Glutamatergic neuron (in vitro differentiated cells): ENCODE measurements at places on chromosomes 6 and 20. TPM values are rescaled to one million over a fixed set of nuclear protein-coding genes. Genes with fewer than 3 reads are reported as not detected.

SEMG1 gene
- not detected for total RNA-seq

PBOV1 gene
- not detected for total RNA-seq

LY6G6C gene
- 1.8 TPM for total RNA-seq

PRPH2 gene
- not detected for total RNA-seq

DNA sequence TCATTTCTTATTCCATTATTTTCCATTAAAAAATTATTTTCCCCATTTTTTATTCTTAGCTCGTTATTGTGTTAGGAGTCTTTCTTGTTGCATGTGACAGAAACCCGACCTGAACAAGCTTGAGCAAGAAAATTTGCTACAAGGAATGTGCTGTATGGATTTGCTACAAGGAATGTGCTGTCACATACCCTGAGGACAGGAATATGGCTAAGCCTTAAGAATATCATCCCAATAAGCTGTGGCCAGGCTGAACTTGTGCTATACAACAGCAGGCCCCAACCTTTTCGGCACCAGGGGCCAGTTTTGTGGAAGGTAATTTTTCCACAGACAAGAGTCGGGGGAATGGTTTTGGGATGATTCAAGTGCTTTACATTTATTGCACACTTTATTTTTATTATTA, 114.0 kb downstream of the TRMT11 start:
- no peak overlapping the region for H3K4me3 ChIP-seq
- no peak overlapping the region for H3K27ac ChIP-seq
- no peaks in the 10 kb centered on the region for H3K36me3 ChIP-seq
- no peak for DNase-seq

DNA sequence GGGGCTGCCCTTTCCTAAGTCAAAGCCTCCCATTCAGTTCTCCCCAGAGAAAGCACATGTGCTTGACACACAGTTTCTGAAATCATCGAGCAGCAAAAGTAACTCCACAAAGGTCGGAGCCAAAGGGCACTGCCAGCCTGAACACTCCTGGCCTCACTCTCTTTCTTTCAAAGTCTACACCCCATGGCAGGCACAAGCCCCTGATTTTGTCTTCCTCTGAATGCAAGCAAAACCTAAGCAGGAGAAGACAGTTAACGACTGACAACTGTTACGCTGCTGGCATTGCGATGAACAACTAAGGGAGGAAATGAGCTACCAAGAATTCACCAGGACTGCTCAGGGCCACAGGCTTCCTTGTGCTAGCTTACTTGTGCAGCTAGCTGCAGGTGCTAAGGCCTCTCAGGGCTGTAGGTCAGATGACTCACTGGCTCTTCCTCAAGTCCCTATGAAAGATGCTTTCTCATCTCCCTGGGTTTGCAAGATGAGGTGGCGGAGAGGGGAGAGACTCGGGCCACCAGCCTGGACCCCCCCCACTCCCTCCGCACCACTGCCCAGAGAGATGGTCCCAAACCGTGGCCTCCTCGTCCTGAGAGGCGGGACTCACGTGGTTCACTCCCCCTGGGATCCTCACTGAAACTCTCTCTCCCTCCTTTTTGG, 208.2 kb downstream of the DLL1 start:
- DNase-seq: no peak
- peak overlapping the region; percentile 61 for H3K4me3 ChIP-seq
- H3K27me3 ChIP-seq: peaks cover 19% of the 10 kb centered on the region
- peaks cover 12% of the 10 kb centered on the region for H3K36me3 ChIP-seq

GRCh38 chr6:154292066-154292465, 64.5 kb downstream of the IPCEF1 start:
- H3K4me3 ChIP-seq: no peak overlapping the region
- H3K4me1 ChIP-seq: no peaks in the 10 kb centered on the region
- no peak overlapping the region for H3K27ac ChIP-seq
- H3K36me3 ChIP-seq: no peaks in the 10 kb centered on the region
- H3K27me3 ChIP-seq: no peaks in the 10 kb centered on the region

GRCh38 chr6:15628499-15629131, 34.2 kb downstream of the DTNBP1 start:
- H3K36me3 ChIP-seq: no peaks in the 10 kb centered on the region
- H3K4me1 ChIP-seq: peaks cover 19% of the 10 kb centered on the region
- no peak overlapping the region for H3K27ac ChIP-seq
- no peak overlapping the region for H3K4me3 ChIP-seq
- no peak for DNase-seq

- H3K27ac ChIP-seq: no peak overlapping the region
- H3K4me3 ChIP-seq: no peak overlapping the region
- peaks cover 12% of the 10 kb centered on the region for H3K4me1 ChIP-seq
- no peak for DNase-seq
Observed at GRCh38 chr6:90268178-90268577, 28.5 kb downstream of the BACH2 start.

DNA sequence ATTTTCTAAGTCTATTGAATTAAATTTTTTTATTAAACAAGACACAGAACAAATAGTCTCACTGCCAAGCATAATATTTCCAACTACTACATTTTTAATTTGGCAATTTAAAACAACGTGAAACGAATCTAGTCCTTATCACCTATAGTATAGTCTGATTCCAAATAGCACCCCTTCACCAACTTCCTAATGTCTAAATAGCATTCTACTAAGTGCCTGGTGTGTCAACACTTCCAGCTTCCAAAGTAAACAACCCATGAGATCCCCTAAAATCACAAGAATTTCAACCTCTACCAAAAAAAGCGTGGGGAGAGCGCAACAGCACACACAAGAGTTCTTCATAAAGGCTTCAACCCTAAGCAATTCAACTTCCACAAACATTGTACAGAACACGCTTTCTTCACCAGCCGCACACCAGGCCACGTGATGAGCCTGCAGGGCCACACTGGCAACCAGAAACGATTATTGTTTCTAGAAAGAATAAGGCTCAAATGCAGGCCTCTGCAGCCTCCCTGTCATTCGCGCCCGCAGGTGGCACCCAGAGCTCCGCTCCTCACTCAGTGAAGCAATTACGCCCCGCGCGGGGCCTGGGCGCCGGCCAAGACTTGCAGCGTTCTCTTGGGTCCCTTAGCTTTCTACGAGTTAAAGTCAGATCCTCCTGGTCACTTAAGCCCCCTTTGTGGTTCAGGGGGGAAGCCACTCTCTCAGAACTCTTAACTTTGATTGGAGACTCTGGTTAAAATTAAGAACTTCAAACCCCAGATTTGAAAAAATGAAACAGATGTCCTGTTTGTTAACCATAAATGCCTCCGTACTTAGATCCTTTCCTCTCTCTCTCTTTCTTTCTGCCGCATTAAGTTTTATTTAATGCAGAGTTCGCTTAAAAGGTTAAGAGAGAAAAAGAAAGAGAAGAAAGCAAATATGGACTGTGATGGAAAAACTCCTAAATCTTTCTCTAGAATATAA, 18.3 kb downstream of the SIM1 start:
- H3K27ac ChIP-seq: peak overlapping the region; percentile 39
- H3K36me3 ChIP-seq: peaks cover 7% of the 10 kb centered on the region
- H3K4me1 ChIP-seq: peaks cover 32% of the 10 kb centered on the region
- peak overlapping the region; percentile 1 for H3K4me3 ChIP-seq
- no peaks in the 10 kb centered on the region for H3K27me3 ChIP-seq
